ENCODE measurements at places on chromosomes 5 and 9.

DNA sequence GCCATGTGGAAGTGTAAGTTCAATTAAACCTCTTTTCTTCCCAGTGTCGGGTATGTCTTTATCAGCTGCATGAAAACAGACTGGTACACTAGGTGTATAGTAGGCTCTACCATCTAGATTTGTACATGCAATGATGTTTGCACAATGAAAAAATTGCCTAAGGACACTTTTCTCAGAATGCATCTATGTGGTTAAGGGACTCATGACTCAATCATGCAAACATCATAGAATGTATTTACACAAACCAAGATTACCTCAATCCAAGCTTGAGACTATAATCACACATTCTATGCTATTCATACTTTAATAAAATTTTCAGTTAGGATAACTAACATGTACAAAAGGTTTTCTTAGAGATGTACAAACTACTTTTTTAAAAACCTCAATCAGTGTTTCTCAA, 1164.5 kb downstream of the CDH12 start:
- DNase-seq = no peak

DNA sequence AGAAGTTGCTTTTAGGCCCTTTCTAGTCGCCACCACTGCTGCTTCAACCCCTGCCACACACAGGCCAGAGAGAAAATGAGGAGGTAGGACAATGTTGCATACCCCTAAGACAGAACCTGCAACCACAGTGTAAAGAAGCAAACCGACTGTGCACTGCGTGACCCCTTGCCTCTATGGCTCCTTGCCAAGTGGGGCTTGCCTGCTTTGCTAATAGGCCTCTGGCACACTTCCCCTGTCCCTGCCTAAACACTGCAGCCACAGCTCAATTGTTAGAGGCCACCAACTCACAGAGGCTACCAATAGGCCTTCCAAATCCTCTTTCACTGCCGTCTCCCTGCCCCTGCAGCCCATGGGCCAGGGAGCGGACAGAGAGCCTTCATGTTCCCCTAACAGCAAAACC, 280.1 kb downstream of the CDH10 start:
- DNase-seq = no peak

- DNase-seq = no peak
Observed at GRCh38 chr5:176897263-176897662, 1.9 kb downstream of the HK3 start.

GRCh38 chr9:35488566-35489312, 1.2 kb upstream of the RUSC2 start:
- no peak for DNase-seq

DNA sequence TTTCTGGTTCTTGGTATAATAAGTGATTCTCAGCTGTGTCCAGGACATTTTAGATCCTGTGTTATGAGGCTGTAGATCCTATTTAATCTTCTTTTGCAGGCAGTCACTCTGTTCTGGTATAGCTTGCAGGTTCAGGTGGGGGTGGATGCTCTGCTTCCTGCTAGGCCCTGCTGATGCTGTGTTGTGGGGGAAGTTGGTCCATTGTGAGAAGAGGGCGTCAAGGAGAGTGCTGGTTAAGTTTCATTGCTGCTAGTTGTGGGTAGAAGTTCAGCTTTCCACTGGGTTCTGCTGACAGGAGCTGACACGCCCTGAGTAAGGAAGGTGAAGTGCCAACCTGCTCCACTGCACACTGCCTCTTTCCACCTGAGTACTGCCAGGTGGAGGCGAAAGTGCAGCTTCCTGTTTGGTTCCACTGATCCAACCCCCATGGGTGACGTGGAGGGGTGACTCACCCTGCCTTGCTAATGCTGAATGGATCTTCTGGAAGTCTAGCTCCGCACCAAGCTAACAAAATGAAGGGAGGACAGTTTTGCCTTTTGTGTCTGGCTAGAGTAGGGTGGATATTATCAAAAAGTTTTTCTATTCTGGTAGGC, 16.3 kb downstream of the NMRK1 start:
- DNase-seq = no peak

GRCh38 chr5:62256161-62257019, 49.6 kb upstream of the KIF2A start:
- DNase-seq = no peak

GRCh38 chr9:96056226-96056625, 180.7 kb downstream of the ERCC6L2 start:
- no peak for DNase-seq

- no peak for DNase-seq
Observed at GRCh38 chr5:35214051-35214450, 16.2 kb downstream of the PRLR start.

- DNase-seq = no peak
Observed at GRCh38 chr5:92795633-92796032, 785.4 kb downstream of the NR2F1-AS1 start.

- DNase-seq = no peak
Observed at GRCh38 chr5:114223866-114224265, 138.0 kb upstream of the KCNN2 start.

GRCh38 chr5:32837211-32837610, 126.1 kb downstream of the NPR3 start:
- DNase-seq = no peak

GRCh38 chr5:54738118-54738972, 220.8 kb downstream of the SNX18 start:
- no peak for DNase-seq

DNA sequence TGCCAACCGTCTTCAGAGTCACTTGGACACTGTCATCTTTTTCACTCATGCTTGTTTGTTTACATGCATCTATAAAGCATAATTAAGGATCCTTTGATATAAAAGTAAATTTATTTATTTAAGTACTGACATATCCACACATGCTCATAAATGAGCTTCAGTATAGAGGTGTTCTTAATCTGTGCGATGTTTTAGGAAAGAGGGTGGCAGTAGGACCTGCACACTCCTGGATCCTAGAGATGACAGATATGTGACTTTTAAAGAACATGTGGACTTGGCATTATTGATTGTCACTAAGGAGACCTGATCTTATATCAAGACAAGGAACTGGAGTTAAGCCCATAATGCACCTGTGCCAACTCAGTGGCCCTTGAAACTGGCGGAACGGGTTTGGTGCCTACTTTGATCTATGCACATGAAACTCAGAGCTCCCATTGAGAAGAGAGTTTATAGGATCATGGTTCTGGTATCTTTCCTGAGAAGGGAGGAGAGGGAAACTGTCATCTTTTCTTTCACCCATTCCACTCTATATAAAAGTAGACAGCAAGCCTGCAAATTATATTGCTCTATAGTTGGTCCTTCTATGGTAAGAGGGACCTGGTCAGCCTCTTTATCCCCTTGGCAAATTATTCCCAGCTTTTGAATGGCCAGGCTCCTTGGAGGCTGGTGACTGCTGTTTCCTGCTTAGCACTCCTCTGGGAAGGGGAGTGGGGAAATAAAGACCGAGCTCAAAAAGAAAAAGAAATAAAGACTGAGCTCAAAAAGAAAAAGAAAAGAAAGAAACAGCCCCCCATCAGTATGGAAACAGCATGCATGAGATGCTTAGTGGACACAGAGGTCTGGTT, 57.8 kb upstream of the LIFR start:
- DNase-seq = no peak

DNA sequence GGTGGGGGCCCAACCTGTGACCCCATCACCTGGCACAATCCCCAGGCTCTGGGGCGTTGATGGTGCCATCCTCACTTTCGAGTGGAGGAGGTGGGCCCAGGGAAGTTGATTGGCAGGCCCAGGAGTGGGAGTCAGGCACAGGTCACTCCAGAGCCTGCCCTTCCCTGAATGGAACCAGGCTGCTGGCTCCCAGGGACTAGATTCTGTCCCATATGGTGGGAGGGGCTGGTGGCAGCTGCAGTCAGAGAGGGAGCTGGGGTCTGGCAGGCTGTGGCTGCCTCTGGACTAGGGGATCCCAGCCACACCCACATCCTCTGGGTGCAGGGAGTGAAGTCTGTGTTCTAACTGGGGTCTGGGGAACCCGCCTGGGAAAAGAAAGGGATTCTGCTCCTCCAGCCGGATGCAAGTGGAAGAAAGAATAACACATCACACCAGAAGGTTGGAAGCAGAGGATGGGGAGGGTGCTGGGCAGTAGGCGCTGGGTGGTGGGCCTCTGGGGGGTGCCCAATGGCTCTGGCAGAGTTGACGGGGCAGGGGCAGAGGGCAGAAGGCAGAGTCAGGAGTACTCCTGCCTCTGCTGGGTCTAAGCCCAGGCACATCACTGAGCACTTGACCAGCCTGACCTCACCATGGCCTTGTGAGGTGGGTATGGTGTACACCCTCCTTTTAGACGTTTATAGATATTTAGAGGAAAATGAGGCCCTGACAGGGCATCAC, 25.8 kb downstream of the CEL start:
- DNase-seq = no peak

- DNase-seq = no peak
Observed at GRCh38 chr9:125867751-125868415, 120.7 kb downstream of the PBX3 start.

DNA sequence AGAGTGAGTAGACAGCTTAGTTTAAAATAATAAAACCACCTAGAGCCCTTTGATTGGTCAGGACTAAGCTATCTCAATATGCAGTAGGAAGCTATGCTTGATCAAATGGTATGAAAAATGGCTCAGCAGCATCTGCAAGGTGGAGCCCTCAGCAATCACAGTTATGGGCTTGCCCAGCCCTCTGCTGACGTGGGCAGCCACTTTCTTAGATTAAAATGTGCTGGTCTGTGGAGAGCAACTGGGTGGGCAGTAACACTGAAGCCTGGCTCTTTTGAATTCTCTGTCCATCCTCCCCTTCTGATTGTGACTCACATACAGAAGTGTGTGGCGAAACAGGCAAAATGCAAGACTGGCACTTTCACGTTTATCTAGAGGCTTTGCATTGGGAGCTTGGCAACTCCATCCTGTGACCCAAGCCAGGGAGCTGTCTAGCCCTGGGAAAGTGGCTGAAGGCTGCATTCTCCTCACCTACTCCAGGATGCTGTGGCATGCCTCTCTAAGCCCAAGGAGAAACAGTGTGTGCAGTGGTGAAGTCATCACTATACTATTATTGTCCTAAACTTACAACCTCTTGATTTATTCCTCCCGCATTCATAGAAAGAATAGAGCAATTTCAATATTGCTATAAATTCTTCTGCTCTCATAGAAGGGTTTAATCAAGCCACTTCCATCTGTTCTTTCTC, 61.1 kb downstream of the MED10 start:
- DNase-seq = no peak

- DNase-seq = no peak
Observed at GRCh38 chr5:31036411-31036810, 157.1 kb upstream of the CDH6 start.

GRCh38 chr5:36877667-36878391, 1.3 kb downstream of the NIPBL start:
- DNase-seq = no peak

DNA sequence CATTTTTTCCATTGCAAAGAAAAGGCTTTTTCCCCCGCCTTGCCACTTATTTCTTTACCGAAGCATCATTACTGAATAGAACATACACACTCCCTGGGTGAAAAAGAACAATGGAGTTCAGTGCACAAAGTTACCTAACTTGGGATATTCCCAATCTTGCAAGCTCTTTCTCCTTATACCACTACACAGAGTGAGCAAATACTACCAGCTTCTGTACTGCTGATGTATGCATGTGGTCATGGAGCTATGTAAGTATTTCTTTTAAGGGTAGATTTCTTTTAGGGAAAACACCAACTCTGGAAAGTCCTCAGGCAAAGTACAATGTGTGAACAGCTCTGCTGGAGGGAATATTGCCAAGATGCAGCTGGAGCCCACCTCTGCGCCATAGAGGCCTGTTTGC, 81.1 kb downstream of the AOPEP start:
- no peak for DNase-seq

GRCh38 chr5:635306-636055, 23.3 kb downstream of the CEP72 start:
- no peak for DNase-seq

DNA sequence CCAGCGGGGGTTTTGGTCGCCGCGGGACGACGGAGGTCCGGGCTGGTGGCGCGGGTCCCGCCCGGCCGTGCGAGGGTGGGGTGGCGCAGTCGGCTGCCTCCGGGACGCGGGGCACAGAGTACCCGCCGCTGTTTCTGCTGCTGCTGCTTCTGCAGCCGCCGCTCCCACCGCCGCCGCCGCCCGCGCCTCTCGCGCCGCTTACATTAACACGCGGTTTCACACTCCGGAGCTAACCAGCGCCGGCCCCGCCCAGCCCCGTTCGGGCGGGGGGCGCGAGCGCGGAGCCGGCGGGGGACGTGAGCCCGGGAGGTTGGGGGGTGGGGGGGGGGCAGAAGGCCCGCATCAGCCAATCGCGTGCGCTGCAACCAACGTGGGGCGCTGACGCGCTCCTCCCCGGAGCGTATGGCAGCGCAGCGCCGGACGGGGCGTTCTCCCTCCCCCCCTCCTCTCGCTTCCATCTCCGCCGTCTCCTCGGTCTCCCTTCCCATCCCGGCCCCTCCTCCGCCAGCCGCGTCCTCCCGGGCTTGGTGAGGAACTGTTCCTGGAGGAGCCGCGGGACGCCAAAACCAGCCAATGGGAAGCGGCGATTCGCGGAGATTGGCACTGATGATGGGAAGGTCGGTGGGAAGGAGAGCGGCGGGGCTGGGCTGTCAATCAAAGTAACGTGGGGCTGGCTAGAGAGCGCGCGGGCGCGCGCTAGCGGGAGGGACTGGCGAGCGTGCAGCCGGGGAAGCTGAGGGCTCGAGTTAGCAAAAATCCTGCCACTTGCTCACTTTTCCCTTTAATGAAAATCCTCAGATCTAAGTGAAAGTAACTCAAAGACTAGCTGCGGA, at the start of gene TLE1:
TSS of gene TLE1 (minus strand) at position 205 of the 833 bp plus-strand sequence. CDS start 1,307 bp downstream, outside the sequence.
- peak; percentile 81 for DNase-seq

GRCh38 chr9:99050292-99050911, 54.5 kb upstream of the TGFBR1 start:
- no peak for DNase-seq

- DNase-seq = no peak
Observed at GRCh38 chr5:158847772-158848171, 251.9 kb downstream of the EBF1 start.

DNA sequence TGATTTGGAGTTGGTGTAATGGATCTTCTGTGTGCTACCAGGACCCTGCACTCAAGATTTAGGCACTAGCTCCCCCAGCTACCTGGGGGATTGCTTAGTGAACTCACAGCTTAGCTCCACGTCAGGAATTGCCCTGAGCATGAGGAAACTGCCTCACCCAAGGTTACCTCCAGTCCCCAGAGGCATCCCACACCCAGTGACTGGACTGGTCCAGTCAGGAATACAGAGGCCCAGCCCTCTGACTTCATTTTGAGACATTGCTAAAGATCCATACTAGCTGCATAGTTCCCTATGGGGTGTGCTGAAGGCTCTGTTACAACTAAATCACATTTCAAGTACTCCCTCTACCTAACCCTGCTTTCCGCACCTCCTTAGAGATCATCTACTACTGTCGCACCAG, 364.7 kb downstream of the EFNA5 start:
- no peak for DNase-seq

DNA sequence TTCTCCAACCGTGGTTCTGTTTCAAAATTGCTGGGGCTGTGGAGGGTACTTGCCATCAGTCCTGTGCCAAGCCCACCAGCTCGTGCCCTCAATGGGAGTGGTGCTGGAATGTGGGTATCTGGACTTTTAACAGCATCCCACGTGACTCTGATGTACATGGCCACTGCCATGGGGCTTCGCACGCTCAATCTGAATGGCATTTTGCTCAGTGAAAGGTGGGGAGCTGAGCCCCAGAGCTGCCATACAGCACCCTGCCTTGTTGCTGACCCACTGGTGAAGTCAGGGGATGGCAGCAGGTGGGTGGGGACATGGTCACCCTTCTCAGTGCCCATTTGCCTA, 16.6 kb upstream of the SYNPO start:
- no peak for DNase-seq

GRCh38 chr9:86706391-86706790, 240.9 kb downstream of the GAS1 start:
- no peak for DNase-seq

- DNase-seq = no peak
Observed at GRCh38 chr9:33858423-33858822, 41.5 kb downstream of the UBE2R2 start.
